ENCODE measurements at places on chromosomes 6 and 20.

- no peak for DNase-seq
These were observed 231.2 kb upstream of the PMEPA1 start for GRCh38 chr20:57940868-57941522.

DNA sequence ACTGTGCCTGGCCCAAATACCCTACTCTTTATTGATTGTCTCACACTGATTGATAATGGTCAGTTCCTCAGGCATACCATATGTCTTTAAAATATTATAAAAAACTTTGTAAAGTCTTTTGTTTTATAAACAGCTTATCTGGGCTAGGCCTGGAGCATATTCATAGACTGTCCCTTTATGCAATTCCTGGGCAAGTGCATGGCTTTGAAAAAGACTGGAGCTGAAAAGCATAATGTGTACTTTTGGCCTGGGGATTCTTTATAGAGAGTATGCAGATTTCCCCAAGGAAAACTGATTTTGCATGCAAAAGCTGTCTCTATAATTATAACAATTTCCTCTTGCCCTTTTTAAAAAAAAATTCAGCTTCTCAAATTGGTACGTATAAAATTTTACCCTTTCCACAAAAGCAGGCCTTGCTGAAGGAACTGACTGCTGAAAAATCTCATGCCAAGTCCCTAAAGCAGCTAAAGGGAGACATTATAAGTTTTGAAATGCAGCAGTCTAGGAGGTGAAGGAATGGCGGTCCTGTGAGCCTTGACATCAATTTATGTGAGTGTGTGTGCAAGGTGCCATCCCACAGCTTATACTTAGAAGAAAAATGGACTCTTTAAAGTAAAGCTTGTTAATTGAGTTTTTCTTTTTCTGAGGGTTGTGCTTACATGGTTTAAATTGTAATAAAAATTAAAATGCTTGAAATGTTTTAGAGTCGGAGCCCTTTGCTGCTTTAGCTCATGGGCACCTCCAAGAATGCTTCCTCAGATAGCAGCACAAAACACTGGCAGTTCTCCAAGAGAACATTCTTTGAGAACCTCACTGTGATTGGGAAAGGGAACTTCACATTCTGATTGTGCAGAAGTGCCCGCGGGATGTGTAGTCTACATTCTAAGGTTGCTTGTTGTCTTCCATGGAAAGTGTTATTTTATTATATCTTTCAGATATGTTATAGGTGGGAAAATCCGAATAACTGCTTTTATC, 43.9 kb downstream of the PLCB4 start:
- DNase-seq, result no peak

- no peak for DNase-seq
These were observed 231.9 kb downstream of the DLL1 start for GRCh38 chr6:170058878-170059485.

GRCh38 chr6:123742626-123743025, 61.0 kb upstream of the NKAIN2 start:
- no peak for DNase-seq

DNA sequence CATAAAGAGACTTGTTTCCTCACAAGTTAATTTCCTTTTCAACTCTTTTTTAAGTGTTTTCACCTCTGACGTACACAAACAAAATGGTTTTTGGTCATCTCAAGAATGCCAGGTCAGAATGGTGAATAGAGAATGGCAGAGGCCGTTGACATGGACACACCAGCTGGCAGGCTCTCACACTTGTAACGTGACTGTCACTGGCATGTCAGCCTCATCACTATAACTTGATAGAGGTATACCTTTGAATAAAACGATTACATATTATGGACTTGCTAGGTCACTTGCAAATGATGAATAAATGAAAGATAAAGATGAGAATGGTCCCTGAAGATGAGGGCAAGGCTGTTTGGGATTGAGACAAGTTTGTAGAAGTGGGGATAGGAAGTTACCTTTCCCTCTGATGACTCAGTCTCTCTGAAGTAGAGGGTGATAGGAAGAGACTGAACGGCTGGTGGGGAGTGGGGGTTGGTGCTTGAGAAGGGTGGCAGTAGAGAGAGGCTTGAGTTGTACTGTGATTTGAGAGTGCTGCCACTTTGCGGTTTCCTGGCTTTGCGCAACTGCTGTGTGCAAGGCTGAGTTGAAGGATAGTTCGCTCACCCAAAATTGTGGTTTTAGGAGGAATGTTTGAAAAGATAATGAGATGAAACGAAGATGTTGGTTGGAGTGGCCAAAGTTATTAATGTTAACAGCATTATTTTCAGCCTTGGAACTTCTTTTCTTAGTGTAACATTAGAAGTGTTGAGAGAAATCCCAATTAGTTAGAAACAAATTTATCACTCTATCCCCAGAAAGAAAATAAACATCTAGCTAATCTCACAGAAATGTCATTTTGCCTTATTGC, 30.3 kb downstream of the TBPL1 start:
- DNase-seq, result peak; percentile 42

- no peak for DNase-seq
These were observed 2.2 kb downstream of the KCNB1 start for GRCh38 chr20:49480236-49480635.

GRCh38 chr6:35327349-35328027, 14.9 kb upstream of the PPARD start:
- peak; percentile 39 for DNase-seq

DNA sequence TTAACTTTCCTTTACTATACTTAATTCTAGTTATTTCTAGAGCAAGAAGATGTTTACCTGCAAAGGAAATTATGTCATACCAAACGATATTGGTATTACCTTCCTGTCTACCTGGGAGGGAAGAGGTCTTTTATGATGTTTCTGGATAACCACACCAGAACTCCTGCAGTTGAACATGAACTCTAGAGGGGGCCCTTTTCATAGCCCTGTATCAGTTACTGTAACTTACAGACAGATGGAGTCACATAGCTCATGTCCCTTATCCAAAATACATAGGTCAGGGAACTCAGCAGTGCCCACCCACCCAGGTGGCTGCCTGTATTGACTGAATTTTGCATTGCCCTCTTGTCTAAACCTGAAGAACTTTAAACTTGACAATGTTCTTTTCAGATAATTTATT, 35.1 kb upstream of the MYL9 start:
- DNase-seq, result no peak

- DNase-seq, result no peak
These were observed 112.6 kb downstream of the DCDC2 start for GRCh38 chr6:24245275-24245674.

DNA sequence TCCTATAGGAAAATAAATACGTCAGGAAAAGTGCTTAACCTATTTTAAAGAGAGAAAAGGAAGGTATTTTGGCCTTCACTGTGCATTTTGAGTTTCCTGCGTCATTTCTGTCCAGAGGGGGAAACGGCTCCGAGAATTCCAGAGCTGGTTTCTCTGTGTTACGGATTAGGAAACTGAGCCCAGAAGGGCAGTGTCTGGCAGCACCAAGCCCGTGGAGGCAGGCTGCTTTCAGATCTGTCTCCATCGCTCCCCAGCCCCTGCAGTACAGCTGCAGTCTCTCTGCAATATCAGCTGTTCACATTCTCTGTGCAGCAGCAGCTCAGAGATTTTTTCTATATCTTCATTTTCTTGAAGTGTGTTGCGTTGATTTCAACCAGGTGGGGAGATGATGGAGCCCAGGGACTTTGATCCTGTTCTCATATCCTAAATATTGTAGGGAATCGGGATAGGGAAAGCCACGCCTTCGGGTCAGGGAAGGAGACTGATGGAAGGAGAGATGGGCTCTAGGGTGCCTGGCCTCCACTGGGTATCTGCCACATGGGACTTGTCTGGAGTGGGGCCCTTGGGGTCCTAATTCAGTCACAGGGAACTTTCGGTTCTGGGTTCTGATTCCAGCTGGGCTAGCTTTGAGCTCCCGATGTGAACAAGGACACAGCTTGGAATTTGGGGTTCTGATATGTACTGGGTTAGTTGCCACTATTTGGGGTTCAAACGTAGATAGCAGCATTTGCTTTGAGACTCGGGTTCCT, 2.8 kb downstream of the ANKRD60 start:
- DNase-seq, result no peak

GRCh38 chr6:150169609-150170008, 26.8 kb downstream of the PPP1R14C start:
- no peak for DNase-seq

GRCh38 chr6:107665382-107665781, 158.7 kb downstream of the SCML4 start:
- peak; percentile 79 for DNase-seq

DNA sequence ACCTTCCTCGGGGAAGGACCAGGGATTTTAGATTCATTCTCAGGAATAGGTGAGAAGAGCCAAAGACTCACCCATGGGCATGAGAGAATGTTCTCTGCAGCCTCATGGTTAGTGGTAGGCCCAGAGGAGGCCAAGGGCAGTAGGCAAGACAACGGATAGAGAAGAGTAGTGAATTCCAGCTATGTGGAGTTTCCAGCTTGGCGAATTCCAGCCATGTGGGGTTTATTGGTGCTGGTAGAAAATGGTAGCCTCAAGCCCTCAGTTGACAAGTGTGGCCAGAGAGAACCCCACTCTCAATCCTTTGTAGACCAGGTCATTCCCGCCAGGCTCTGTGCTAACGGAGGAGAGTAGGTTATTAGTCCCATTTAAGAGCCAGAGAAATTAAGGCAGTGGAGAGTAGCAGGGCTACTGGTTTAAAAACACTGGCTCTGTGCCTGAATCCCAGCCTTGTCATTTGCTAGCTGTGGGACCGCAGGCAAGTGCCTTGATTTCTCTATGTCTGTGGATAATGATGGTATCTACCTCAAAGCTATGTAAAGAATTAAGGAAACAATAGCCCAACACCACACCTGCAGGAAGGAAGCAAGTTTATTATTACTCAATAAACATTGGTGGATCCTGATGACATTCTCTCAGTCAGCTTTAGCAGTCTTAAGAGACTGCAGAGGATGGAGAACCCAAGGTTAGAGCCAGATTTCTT, 2.0 kb upstream of the SLC9A8 start:
- DNase-seq, result peak; percentile 65

- no peak for DNase-seq
These were observed 95.3 kb downstream of the MLIP start for GRCh38 chr6:54206510-54206909.

DNA sequence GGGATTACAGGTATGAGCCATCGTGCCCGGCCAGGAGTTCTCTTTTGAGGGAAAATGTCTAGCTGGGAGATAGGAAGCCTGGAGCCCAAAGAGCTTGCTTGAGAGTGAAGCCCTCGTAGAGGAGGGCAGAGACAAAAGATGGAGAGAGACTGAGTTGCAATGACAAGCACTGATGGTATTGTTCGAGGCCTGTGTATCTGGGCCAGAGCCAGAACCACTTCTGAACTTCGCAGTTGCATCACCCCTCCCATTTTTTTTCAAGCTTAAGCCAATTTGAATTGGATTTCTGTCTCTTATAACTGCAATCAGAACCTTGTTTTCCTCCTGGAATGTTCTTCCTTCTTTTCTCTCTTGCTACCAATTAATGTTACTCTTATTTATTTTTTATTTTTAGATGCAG, 83.1 kb downstream of the KCNB1 start:
- DNase-seq, result no peak

DNA sequence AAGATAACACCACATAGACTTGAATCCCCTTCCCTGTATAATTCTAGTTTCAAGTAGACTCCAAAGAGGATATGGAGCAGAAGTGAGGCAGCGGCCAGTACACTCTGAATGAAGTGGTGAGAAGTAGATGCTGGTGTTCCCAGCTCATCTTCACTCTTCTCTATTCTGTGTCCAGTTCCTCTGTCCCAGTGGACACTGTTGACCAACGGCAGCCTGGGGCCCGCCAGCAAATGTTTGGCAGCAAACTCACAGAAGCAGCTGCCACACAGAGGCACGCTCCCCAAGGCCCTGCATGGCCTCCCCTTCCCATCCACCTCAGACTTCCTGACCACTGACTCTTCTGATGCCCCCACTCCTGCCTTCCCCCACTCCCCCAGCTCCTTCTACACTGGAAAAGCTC, 358.9 kb upstream of the ID4 start:
- no peak for DNase-seq

GRCh38 chr20:42161228-42161829, 543.2 kb upstream of the CHD6 start:
- DNase-seq, result no peak

- DNase-seq, result no peak
These were observed 394.4 kb downstream of the CDH26 start for GRCh38 chr20:60352596-60352995.

DNA sequence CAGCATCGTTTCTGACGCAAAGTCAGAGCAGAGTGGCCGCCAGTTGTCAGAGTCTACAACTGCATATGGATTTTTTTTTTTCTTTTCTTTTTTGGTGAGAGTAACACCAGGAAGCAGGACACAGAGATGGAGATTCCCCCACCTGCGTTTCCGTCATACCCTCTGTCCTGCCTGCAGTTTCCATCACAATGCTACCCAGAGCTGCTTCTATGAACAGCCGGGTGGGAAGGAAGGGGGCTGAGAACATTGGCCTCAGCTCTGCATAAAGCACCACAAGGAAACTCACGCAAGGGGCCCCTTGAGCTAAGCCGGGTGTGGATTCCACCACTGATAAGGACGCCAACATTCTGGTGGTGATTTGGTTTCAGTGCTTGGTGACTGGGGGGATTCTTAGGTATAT, 183.5 kb upstream of the AFDN start:
- DNase-seq, result no peak

DNA sequence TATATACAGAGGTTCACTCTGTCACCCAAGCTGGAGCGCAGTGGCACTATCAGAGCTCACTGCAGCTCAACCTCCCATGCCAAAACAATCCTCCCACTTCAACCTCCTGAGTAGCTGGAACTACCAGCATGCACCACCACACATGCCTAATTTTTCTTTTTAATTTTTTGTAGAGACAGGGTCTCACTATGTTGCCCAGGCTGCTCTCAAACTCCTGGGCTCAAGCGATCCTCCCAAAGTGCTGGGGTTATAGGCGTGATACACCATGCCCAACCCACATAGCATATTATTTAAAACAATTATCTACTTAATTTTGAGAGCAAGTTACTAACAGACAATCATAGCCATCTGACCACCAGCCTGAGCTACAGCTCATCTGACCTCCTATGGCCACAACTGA, 459.9 kb upstream of the JARID2 start:
- DNase-seq, result no peak

DNA sequence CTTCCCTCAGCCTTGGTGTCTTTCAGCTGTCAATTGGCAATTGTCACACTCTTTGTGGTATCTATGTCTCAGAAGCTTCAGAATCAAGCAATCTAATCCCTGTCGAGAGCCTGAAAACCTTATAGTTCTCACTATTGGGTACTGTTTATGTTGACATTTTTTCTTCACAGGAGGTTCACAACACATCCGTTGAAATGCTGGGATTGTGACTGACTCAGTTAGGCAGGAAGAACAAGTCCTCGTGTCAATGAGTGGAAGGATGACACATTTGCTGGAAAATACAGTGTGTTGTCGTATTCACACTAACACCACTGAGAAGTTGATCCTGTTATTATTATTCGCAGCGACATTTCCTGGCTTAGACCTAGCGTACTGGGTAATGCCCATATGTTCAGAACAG, 163.9 kb upstream of the CITED2 start:
- no peak for DNase-seq
